CD14-positive monocyte (primary cell): ENCODE measurements at places on chromosomes 12 and 14.

GRCh38 chr12:104664351-104664750, 207.6 kb downstream of the CHST11 start:
- DNase-seq = no peak

GRCh38 chr14:80465546-80466220, 254.4 kb upstream of the DIO2 start:
- no peak for DNase-seq

GRCh38 chr12:19239616-19240234, 110.2 kb downstream of the PLEKHA5 start:
- no peak for DNase-seq

DNA sequence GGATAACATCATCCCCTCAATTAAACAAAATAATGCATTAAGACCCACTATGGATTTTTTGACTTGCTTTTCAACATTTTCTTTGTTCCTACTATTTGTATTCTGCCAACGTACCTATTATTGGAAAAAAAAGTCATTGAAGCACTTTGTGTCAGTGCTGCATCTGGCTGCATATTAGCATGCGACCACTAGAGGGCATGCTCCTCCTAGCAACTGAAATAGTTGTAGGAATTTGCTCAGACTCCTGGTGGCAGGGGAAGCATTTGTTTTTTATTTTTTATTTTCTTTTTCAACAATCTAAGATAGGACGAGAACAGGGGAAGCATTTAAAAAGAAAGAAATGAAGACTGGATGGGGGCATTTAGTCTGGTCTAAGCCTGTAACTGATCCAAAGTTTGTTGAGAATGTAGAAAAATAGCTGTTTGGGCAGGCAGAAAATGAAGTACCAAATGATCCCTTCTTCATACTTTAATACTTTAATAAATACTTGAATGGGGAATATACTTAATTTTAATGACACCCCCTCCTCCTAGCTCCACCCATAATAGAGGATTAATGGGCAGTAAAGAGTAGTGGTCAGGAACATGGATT, 14.5 kb upstream of the CLEC4A start:
- DNase-seq = peak; percentile 67

GRCh38 chr14:99125113-99125512, 146.9 kb downstream of the BCL11B start:
- DNase-seq = no peak

- no peak for DNase-seq
Measured at GRCh38 chr12:93994721-93995120, 153.7 kb upstream of the PLXNC1 start.

DNA sequence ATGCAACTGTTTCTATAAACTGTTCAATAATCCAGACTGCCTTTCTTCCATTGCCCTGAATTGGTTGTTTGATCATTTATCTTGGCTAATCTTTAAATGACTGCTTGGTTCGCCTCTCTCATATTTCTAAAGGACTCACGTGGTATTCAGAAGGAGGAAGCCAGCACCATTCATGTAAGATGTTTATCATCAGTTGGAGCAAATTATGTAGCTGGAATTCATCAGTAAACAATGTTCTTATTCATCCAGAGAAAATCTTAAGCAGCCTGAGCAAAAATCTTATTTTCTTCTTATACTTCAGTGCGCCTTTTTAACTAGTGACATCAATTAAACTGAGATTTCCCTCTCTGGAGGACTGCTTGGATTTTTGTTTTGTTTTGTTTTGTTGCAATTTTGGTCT, 538.7 kb upstream of the TMEM132C start:
- no peak for DNase-seq

DNA sequence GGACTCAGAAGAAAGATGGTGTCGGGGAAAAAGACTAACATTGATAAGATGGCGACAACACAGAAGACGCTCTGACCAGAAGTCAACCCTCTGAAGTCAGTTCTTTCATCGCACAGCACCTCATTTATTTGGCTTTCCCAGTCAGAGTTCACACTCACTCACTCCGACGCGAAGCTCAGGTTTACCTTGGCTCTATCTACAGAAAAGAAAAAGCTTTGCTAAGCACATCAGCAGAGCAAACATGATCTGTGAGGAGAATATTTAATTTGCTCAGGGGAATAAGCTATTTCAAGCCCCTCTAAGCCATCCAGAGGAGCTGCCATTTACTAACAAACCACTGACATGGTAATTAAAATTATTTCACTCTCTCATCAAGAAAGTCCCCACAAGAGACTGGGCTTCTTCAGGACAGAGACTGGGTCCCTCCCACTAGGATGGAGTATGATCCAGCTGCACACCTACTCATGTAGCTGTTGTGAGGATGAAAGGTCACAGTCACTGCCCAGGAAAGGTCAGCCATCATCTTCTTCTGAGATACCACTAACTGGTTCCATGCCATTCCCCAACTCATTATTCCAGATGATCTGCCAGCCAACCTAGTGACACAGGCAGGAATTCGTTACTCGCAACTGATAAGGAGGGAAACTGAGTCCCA, 111.4 kb downstream of the TTC7B start:
- DNase-seq = no peak
